ENCODE measurements at places on chromosomes 3 and 15. TPM values are rescaled to one million over a fixed set of nuclear protein-coding genes. Genes with fewer than 3 reads are reported as not detected.

The EXD1 gene
- 0.07 TPM for polyA plus RNA-seq

The HTR3C gene
- not detected for polyA plus RNA-seq

The SLC15A2 gene
- polyA plus RNA-seq = 16.0 TPM

The GUCA1C gene
- polyA plus RNA-seq = 0.52 TPM

DNA sequence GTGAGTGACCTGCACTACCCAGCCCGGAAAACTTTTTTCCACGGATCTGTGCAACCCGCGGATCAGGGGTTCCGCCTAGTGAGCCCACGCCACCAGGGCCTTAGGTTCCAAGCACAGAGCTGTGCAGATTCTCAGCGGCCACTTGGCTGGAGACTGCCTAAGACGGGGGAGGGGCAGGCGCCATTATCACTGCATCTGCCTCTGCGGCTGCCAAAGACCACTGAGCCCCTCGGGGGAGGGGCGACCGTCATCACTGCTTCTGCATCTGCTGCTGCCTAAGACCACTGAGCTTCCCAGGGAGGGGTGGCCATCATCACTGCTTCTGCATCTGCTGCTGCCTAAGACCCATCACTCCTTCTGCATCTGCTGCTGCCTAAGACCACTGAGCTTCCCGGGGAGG, 460.2 kb downstream of the OCA2 start:
- no peak for DNase-seq

DNA sequence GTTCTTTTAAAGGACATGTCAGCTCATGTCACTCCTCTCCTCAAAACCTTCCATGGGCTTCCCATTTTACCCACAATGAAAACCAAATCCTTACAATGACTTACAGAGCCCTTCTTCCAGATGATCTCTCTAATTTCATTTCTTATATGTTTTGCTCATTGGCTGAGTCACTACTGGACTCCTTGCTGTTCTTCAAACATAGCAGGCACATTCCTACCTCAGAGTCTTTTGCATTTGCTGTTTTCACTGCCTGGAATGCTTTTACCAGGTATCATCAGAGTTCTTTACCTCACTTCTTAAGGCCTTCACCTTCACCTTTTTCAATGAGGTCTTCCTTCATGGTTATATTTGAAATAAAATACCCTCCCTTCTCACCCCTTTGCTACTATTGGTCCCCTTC, 57.3 kb downstream of the NECTIN3 start:
- no peak for DNase-seq

DNA sequence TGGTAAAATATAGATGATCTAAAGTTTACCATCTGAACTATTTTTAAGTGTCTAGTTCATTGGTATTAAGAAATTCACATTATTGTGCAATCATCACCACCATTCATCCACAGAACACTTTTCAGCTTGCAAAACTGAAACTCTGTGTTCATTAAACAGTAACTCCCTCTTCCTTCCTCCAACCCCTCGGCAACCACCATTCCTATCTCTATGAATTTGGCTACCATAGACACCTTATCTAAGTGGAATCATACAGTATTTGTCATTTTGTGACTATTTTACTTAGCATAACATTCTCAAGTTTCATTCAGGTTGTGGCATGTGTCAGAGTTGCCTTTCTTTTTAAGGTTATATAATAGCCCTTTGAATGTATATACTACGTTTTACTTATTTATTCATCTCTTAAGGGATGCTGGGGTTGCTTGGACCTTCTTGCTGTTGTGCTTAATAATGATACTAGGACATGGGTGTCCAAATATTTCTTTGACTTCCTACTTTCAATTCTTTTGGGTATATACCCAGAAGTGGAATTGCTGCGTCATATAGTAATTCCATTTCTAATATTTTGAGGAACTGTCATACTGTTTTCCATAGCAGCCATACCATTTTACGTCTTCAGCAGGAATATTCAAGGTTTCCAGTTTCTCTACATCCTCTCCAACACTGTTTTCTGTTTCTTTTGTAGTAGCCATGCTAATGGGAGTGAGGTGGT, 20.9 kb downstream of the KAT2B start:
- DNase-seq = no peak
